ENCODE measurements at places on chromosomes 1 and 21. TPM values are rescaled to one million over a fixed set of nuclear protein-coding genes. Genes with fewer than 3 reads are reported as not detected.

The CZIB gene
- 41.4 TPM for total RNA-seq

The CHI3L2 gene
- 3.1 TPM for total RNA-seq

The C1orf141 gene
- not detected for total RNA-seq

The MARK1 gene
- 1.7 TPM for total RNA-seq

The PCSK9 gene
- total RNA-seq, result 2.2 TPM

The OPTC gene
- total RNA-seq, result not detected

All from melanocyte of skin (primary cell).